Tibial nerve (tissue), 4 donors: ENCODE measurements at places on chromosomes 1 and 21.
A peak's percentile ranks its signal among the peaks of the same experiment; 100 is the strongest.

DNA sequence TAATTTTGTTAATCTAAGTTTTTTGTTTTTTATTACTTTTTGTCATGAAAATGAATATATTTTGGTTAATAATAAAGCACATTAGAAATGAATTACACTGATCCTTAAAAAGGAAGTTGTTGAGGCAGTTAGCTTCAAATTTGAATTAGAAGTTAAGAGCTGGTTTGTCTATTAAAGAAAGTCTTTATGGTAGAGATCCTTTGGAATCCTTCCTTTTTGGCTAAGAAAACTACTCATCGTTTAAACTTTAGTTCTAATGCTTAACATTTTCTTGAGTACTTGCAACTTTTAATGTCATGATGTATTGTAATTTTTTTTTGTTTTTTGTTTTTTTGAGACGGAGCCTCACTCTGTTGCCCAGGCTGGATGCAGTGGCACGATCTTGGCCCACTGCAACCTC is 2.4 kb downstream of the PTBP2 start:
- H3K36me3 ChIP-seq = no peaks in the 10 kb centered on the region
- H3K4me1 ChIP-seq = no peaks in the 10 kb centered on the region
- no peaks in the 10 kb centered on the region for H3K27me3 ChIP-seq
- H3K4me3 ChIP-seq = peak overlapping the region; percentile 86
- DNase-seq = no peak
- no peak overlapping the region for H3K27ac ChIP-seq

DNA sequence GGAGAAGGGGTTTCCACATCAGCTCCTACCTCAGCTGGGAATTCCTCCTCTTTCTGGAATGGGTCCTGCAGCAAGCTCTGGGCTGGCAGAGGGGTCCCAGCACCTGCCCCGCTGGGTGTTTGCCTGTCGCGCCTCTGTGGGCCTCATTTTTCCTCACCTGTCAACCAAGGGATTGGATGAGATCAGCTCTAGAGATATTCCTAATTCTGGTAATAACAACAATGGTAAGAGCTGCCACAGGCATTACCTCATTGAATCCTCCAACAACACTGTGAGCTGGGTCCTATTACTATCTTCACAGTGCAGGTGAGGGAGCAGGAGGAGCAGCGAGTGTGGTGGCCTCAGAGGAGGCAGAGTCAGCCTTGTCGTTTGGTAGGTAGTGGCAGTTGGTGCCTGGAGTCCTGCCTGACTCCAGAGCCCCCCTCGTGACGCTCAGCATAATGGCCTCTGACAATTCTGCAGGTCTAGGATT is 23.3 kb upstream of the PAX7 start:
- H3K4me1 ChIP-seq = no peaks in the 10 kb centered on the region
- no peaks in the 10 kb centered on the region for H3K36me3 ChIP-seq
- peaks cover 48% of the 10 kb centered on the region for H3K27me3 ChIP-seq

DNA sequence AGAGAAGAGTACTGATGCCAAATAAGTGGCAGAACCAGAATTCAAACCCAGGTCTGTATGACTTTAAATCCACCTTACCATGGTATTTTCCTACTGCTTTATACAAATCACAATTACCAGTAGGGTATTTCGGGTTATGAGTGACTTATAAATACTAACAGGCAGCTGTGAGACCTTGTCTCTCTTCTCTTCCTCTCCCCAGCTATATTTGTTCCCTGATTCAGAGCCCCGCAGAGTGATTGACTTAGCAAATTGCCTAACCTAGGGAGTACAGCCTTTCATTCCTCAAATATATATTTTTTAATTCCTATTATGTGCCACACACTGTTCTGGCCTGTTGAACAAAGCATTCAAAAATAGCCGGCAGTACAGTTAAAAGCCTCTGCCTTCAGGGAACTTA is 168.0 kb downstream of the CLEC20A start:
- no peaks in the 10 kb centered on the region for H3K4me1 ChIP-seq
- H3K27ac ChIP-seq = no peak overlapping the region
- no peaks in the 10 kb centered on the region for H3K36me3 ChIP-seq
- no peak overlapping the region for H3K4me3 ChIP-seq
- H3K27me3 ChIP-seq = no peaks in the 10 kb centered on the region

GRCh38 chr1:154351363-154352068 is 26.2 kb downstream of the ATP8B2 start:
- H3K27me3 ChIP-seq = no peaks in the 10 kb centered on the region
- H3K4me1 ChIP-seq = peaks cover 31% of the 10 kb centered on the region
- H3K27ac ChIP-seq = peak overlapping the region; percentile 38
- DNase-seq = no peak
